ENCODE measurements at places on chromosomes 2 and 18.

DNA sequence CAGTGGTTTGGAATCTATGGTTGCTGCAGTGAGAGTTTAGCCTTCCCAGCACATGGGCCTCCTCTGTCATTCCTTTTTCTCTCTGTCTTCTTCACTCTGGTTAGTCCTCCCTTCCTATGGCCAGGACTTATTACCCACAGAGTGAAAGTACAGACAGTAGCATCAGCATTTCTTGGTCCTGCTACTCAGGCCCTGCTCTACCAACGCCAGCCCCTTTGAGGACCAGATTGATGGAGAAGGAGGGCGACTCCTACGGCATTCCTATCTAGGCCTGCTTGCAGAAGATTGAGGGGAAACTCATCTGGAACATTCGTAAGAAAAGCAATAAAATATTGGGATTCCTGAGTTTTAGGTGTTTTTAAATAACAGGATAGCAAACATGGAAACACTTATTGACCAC lies 43.5 kb downstream of the BMP10 start:
- DNase-seq: no peak

DNA sequence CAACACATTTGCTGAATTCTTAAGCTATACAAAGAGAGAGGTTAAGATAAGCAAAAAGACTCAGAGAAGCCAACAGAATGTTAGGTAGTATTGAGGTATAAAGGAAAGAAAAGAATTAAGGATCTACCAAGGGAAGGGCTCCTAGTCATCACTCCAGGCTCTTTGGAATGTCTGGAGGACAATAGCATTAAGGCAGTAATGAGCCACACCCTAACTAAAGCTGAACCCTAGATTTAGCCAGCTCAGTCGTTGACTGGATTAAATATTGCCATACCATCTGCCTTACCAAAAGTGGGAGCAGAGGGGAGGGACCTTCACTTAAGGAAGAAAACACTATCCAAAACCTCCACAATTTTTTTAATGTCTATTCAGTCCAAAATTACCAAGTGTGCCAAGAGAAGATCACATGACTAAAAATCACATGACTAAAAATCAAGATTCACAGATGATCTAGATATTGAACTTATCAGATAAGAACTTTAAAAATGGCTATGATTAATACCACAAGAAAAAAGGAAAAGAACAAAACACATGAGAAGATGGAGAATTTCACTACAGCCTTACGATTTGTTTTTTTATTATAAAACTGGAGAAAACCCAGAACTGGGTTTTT lies 59.7 kb downstream of the EXOC6B start:
- no peak for DNase-seq

DNA sequence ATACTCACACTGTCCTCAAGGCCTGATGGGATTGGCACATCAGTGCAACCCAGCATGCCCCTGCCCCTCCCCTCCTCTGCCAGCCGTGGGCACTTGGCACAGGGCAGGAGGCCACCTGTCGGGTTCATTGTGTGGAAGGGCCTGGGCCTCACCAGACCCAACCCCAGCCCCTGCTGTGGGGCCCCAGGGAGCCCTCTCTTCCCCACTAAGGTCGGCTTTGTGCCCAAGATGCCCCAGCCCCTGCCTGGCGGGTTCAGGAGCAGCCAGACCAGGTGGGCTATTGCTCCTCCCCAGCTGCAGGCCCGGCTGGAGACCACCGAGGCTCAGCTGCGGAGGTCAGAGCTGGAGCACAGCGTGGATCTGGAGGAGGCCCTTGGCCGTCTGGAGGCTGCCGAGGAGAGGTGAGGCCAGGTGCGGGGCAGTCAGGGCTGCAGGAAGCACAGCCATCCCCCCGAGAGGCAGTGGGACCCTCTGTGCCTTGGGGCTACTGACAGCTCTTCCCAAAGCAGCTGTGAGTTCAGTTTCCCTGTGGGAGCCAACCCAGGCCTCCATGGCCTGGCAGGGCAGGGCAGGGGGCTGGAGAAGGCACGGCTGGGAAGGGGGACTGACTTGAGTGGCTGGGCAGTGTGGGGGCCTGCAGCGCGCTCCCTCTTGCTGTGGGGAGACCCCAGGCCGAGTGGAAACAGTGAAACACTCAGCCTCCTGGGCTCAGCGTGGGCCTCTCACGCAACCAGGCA lies 16.3 kb downstream of the CROCC2 start:
- no peak for DNase-seq

DNA sequence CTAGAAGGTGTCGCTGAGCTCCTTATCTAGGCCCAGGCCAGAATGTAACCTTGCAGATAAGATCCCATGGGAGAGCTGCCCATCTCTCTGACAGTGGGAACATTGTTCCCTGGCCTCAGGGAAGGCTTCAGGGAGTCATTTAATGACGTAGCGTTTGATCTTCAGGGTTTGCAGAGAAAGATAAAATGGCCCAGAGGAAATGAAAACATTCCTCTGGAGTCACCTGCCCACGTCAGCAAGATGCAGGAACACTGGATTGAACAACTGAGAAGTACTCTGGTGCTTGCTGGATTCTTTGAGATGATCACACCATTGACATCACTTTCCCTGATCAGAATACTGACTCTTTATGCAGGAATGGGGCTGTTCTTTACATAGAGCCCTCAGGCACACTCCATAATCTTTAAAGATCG lies 51.6 kb downstream of the MAPK4 start:
- no peak for DNase-seq

DNA sequence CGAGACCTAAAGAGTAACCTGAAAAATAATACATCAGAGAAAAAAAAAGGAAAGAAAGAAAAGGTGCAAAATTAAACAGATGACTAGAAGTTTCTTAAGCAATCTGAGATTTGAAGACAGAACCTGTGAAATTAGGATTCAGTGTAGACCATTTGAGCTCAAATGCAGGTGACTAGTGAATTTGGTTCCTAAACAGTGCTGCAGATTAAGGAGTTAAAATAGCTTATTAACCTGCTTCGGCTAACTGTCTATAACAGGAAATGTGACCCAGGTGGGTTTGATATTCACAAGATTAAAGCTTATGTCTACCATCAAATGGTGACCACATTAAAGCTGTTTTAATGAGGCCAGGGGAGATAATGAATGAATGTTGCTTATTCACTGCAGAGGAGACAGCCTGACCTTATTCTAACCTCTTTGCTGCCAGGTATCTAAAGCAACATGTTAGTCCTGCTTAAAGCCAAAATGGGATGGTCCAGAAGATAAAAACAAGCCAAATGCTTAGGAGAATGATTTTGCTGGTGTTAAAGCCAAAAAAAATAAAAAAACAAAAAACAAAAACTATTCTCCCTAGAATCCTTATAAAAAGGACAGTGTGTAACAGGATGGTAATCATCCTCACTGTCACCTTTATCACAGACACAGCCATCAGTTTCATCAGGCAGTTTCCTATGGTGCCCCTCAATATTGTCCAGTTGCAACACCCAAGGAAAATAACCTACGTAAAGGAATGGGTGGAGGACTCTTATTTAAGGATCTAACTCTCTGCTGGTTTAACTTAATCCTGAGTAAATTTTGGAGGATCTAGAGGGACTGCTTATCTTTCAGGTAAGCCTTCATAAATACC lies 769.0 kb upstream of the ZEB2 start:
- no peak for DNase-seq

DNA sequence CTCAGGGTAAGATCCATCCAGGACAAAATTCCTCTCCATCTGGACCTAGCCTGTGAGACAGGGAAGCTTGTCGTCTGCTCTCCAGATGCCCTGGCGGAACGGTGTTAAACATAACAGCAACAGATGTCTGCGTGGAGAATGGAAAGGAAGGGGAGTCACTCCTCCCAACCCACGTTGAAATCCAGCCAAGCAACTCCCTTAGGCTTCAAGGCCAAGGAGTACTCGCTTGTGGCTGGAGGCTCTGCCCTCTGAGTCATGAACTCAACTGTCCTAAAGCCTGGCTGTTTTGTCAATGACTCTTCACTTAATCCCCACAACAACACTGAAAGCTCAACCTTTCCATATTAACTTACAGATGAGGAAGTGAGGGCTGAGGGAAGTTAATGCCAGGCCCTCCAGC lies 42.2 kb downstream of the TPO start:
- DNase-seq: no peak

DNA sequence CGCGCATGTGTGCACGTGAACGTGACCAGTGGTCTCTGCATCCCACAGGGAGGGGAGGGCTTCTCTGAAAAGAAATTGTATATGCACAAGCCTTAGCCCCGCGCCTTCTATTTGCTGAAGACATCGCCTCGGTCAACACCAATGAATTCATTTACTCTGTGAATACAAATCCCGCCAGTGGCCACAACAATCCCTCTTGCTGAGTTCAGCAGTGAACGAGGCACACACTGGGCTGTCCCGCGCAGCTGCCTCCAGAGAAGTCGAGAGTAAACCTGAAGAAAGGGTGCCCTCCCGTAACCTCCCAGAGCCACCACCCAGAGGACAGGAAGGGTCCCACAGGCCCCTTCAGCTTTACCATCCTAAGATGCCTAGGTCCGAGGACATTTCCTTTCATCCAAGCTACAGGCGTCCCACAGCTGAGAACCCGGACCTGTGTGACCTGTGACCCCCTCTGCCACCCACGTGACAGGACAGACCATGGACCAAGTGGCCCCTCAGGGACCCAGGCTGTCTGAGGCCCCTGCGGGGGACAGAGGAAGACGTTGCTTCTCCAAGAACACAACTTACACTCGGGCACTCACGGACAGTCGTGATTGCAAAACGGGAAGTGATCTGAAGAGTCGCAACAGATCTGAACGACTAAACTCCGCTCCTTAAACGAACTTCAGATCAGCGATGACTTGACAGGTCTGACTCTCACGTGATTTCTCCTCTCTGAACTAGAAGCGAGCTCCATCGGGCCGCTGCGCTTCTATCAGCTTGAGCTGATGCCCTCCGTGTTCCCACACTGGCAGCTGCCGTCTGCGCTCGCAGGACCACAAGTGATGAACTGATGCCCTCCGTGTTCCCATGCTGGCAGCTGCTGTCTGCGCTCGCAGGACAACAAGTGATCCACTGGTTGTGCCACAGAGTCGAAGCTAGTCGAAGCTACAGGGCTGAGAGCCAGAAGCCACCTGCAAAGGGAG lies 92.7 kb downstream of the ZNF516 start:
- no peak for DNase-seq

- DNase-seq: no peak
Observed at GRCh38 chr2:56207760-56208159, 24.0 kb downstream of the CCDC85A start.

- DNase-seq: no peak
Observed at GRCh38 chr2:233449921-233450863, 95.9 kb downstream of the DGKD start.

GRCh38 chr18:908758-909724 lies 4.4 kb downstream of the ADCYAP1 start:
- DNase-seq: no peak

GRCh38 chr18:34857320-34857719 lies 147.2 kb downstream of the DTNA start:
- no peak for DNase-seq

GRCh38 chr2:227390468-227391256 lies 2.9 kb upstream of the SCYGR1 start:
- DNase-seq: no peak

- DNase-seq: no peak
Observed at GRCh38 chr18:11529081-11529480, 80.3 kb upstream of the SLC35G4 start.

GRCh38 chr18:36464126-36464651 lies 166.7 kb downstream of the FHOD3 start:
- no peak for DNase-seq

DNA sequence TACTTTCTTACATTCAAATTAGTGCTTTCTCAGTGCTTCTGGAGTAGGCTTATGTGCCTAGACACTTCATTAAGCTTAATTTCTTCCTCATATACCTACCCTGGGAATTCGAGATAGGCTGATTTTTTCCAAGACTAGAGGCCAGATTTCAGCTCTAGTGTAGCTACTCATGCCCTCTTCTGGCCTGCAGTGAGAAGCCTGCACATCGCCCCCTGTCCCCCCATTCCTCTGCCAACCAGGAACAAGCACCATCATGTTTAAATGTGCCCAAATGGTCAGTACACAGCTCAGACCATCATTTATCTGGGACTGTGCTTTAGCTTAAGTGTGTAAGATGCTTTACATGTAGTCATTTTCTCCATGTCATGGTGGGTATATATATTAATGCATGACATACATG lies 1218.8 kb upstream of the LRRTM1 start:
- no peak for DNase-seq

DNA sequence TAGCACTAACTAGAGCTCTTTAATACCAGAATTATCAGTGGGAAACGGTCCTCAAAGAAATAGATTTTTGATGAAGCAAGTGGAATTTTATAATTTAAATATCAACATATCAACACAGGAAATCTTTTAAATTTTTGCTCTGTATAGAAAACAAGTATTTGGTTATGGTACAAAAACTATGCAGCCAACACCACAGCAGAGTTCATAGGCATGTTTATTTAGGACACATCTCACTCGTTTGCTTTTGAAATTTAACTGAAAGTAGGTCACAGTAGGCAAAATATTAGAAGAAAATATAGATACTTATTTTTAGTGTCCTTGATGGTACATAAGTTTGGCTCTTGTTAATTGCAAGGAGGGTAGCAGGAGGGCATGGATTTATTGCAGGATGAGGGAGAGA lies 34.3 kb upstream of the TANC1 start:
- DNase-seq: no peak

DNA sequence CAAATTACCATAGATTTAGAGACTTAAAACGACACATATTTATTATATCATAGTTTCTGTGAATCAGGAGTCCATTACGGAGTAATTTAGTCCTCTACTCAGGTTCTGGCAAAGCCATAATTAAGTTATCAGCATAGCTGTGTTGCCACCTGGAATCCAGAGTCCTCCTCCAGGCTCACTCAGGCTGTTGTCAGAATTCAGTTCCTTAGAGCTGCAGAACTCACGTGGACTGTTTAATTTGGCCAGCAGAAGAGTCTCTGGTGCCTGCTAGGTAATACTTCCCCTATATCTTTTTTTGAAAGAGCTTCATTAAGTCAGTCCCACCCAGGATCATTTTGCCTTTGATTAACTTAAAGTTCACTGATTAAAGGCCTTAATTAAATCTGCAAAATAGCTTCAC lies 891.5 kb downstream of the SUCLG1 start:
- no peak for DNase-seq

DNA sequence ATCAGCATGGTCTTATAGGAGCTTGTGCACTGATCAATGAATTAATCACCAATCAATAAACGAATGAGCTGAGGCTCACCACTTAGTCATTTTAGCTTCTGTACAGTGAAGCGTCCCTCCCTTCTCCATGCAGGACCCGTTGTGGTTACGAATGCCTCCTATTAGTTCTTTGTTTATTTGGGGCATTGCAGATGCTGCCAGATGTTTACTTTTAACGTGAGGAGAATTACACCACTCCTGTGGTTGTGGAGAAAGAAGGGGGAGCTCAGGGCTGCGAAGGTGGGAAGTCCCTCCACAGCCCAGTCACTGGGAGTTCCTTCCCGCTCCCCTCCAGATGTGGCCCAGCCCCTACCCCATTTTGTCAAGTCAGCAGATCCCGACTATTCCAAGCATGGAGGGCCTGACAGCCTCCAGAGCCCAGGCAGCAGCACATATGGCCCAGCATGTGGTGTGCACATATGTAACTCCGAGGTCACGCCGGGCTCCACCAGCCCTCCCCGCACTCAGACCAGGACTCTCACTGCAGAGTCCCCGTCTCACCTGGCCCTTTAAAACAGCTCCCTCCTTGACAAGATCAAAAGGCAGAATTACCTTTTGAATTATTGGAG lies 20.9 kb downstream of the PKDCC start:
- DNase-seq: no peak

Data from NCI-H1105 (cell line).